ENCODE measurements at places on chromosomes 1 and 21.

DNA sequence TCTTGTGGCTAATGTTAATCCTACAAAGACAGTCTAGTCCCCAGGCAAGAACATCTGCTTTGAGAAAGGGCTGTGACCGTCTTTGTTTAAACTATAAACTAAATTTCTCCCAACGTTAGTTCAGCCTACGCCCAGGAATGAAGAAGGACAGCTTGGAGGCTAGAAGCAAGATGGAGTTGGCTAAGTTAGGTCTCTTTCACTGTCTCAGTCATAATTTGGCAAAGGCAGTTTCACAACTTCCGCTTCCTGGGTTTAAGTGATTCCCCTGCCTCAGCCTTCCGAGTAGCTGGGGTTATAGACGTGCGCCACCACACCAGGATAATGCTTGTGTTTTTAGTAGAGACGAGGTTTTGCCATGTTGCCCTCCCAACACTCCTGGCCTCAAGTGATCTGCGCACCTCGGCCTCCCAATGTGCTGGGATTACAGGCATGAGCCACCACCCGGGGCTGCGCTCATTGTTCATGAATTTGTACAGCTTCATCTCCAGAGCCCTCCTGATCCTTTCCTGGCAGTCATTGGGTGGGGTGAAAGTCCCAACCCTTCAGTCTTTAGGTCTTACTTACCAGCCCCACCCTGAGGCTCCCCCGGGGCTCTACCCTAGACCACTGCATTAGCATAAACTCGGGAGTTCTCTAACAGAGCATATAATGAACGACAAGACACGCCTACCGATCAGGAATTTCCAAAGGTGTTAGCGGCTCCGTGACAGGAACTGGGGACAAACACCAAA is 4.9 kb upstream of the MASP2 start:
- no peak for DNase-seq

DNA sequence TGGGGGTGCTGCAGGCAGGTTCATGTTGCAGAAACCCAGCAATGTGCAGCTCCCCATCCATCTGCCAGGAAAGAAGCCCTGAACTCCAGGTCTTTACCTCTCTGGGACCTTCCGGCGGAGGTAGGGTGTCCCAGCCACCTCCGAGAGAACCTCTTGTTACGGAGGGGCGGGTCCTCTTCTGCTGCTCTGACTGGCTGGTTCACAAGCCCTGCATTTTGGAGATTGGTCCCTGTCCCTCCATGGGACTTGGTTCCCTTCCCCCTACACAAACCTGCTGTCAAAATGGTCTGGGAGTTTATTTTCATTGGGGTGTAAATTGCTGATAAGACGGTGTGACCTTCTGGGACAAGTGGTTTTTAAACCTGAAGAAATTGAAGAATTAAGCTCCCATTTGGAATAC is 8.0 kb upstream of the CELSR2 start:
- DNase-seq, result no peak

GRCh38 chr1:96388421-96389310 is 332.9 kb upstream of the PTBP2 start:
- no peak for DNase-seq

- DNase-seq, result no peak
Measured at GRCh38 chr1:53712276-53712675, 26.7 kb downstream of the GLIS1 start.

DNA sequence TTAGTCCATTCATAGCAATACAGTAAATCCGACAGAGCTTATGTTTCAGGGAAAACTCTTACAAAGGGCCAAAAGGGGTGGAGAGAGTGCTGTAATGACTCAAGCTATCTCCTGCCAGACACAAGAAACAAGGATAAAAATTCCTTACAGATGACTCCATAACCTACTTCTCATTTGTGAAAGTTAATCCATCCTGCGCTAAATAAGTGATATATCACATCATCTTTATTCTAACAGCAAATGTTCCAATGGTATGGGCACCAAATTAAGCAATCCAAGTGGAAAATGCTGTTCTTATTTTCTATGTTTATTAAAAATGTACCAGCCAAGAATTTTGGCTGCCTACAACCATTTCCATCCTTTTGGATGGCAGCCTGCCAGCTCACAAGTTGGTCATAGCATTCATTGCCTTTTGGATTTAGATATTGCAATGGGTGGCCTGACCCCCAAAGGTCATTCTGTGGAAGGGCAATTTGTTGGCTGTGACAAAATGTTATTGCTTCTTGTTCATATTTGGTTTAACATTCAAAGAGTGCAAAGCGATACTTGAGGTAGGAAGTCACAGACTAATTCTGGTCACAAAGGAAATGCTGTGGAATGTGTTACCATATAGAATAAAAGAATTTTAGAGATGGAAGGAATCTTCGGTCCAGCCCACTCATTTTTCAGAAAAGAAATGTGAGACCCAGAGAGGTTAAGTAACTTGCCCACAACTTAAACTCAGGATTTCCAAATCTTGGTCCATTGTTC is 2.8 kb upstream of the ENAH start:
- DNase-seq, result no peak

DNA sequence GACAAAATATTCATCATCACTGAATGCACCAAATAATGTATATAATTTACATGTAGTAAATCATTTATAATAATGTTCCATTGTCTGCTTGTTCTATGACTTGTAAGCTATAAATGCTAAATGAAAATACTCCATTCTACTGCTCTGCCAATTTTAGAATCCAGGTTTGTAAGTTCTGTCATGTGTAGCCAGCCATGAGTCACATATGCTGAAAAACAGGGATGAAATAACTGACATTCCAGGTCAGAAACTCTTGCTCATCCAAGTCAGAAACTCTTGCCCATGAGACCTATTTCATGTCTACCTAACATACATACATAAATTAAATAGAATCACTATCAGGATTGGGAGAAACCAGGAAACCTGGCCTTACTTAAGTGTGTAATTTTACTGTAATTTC is 95.6 kb downstream of the ASH1L start:
- DNase-seq, result no peak

GRCh38 chr1:201791779-201792173 is 37.2 kb upstream of the IPO9 start:
- DNase-seq, result no peak

Measured in activated naive CD4-positive, alpha-beta T cell treated with anti-CD3 and anti-CD28 coated beads, Interleukin-2, amount 10 ng/mL, durations not matched to agents 7 days and 5 days (primary cell).